ENCODE measurements at places on chromosomes 16 and 17. TPM values are rescaled to one million over a fixed set of nuclear protein-coding genes. Genes with fewer than 3 reads are reported as not detected.

The FOXN1 gene
- not detected for total RNA-seq

The PIMREG gene
- total RNA-seq = 99.3 TPM

The CACNA1H gene
- total RNA-seq = 38.0 TPM

The CIITA gene
- total RNA-seq = 0.26 TPM

The KCNAB3 gene
- 6.7 TPM for total RNA-seq

The ALOX12 gene
- total RNA-seq = 1.6 TPM

The TRPV3 gene
- 0.53 TPM for total RNA-seq

The EVPL gene
- total RNA-seq = 0.62 TPM

The GUCY2D gene
- total RNA-seq = 1.1 TPM

The CDRT15 gene
- not detected for total RNA-seq

The CYBA gene
- 169 TPM for total RNA-seq

The ABCC11 gene
- total RNA-seq = not detected

The CD300E gene
- total RNA-seq = not detected

The SLFN12L gene
- 0.16 TPM for total RNA-seq

The PHOSPHO1 gene
- 0.85 TPM for total RNA-seq

The DLX4 gene
- total RNA-seq = 1.8 TPM

The PNMT gene
- 2.4 TPM for total RNA-seq

The TMEM92 gene
- total RNA-seq = 10.3 TPM

The HIGD1B gene
- total RNA-seq = not detected

The NUDT7 gene
- 11.3 TPM for total RNA-seq

The ZFPM1 gene
- 8.1 TPM for total RNA-seq

The C16orf87 gene
- total RNA-seq = 22.5 TPM

The TMEM106A gene
- total RNA-seq = 3.8 TPM

The TEX19 gene
- 1.4 TPM for total RNA-seq

The PNPO gene
- total RNA-seq = 12.2 TPM

The TMEM100 gene
- 1.1 TPM for total RNA-seq

Data from WTC11 (cell line).